ENCODE measurements at places on chromosomes 5 and 9.

GRCh38 chr9:106020186-106020585 lies 325.8 kb downstream of the TMEM38B start:
- H3K27me3 ChIP-seq = no peaks in the 10 kb centered on the region
- H3K4me1 ChIP-seq = peaks cover 7% of the 10 kb centered on the region
- H3K36me3 ChIP-seq = no peaks in the 10 kb centered on the region
- H3K4me3 ChIP-seq = no peak overlapping the region
- no peak for DNase-seq

DNA sequence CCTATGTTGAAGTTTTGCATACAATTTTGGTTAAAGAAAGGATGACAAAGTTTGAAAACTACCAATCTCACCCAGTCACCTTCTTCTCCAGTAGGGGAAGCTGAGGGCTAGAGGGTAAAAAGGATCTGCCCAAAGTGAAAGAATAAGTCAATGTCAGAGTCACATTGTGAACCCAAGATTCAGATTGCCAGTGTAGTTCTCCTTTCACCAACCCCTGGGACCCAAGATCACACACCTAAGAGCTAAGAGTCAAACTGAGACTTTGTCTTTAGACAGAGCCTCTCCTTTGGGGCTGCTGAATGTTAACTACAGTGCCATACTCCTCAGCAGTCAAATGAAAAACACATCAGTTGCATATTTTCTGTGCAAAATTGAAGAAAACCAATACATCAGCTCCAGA lies 210.6 kb downstream of the ATP10B start:
- DNase-seq = no peak
- no peaks in the 10 kb centered on the region for H3K27me3 ChIP-seq
- H3K4me1 ChIP-seq = no peaks in the 10 kb centered on the region
- H3K36me3 ChIP-seq = no peaks in the 10 kb centered on the region
- H3K27ac ChIP-seq = no peak overlapping the region
- no peak overlapping the region for H3K4me3 ChIP-seq

- DNase-seq = no peak
- no peak overlapping the region for H3K4me3 ChIP-seq
- no peaks in the 10 kb centered on the region for H3K27me3 ChIP-seq
- H3K27ac ChIP-seq = no peak overlapping the region
Observed at GRCh38 chr5:150636391-150637244, 3.8 kb upstream of the SYNPO start.

DNA sequence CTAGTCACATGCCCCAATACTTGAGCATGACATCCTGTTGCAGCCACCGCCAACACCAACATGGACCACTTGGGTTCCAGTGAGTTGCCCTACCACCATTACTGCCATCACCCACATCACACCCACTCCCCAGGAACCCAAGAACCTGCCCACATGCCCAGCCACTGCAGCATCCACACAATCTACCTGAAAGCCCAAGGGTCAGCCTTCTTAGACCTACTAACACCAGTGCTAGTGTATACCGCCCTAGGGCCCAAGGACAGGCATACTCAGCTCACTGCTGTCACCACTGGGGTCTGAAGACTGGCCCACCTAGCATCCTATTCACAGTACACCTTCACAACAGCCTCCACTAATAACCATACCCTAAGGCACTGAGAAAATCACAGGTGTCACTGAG lies 82.0 kb downstream of the SYK start:
- no peak for DNase-seq
- H3K36me3 ChIP-seq = no peaks in the 10 kb centered on the region
- no peaks in the 10 kb centered on the region for H3K27me3 ChIP-seq
- H3K4me3 ChIP-seq = no peak overlapping the region

GRCh38 chr5:160082614-160083500 lies 36.4 kb downstream of the PWWP2A start:
- peak overlapping the region; percentile 56 for H3K27ac ChIP-seq
- H3K27me3 ChIP-seq = no peaks in the 10 kb centered on the region
- H3K4me3 ChIP-seq = no peak overlapping the region
- H3K4me1 ChIP-seq = 0 out of 2 replicates have a peak, but pooled peaks cover 4% of the 10 kb centered on the region

GRCh38 chr9:70586476-70586875 lies 172.0 kb upstream of the KLF9 start:
- H3K4me1 ChIP-seq = peaks cover under 1% of the 10 kb centered on the region
- H3K27me3 ChIP-seq = no peaks in the 10 kb centered on the region
- no peak overlapping the region for H3K4me3 ChIP-seq
- H3K27ac ChIP-seq = no peak overlapping the region

DNA sequence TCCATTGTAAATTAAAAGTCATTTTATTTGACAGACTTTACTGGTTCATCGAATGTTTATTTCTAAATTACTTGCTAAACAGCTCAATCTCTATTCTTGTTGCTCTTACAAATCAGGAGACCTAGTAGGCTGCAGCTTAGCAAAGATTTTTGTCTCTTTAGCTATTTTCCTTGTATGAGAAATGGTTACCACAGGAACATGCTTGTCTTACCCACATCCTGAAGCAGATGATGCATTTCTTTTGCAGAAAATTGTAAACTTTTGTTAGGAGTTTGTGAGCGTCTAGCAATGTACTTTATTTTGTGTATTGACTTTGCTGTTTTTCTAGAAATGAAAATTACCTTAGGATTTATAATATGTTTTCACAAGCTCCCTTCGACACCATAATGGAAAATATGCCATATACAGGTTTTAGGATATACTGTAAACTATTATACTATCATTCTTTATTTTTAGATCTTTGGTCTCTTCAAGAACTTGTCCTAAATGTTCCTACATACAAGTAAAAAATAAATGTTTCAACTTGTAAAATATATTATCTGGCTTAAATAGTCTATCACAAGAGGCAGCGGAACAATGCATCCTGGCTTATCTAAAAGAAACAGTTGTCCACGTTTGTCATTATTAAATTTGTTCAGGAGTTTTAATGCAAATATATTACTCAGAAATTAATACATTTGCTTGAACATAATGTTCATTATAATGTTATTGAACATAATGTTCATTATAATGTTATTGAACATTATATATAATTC lies 54.1 kb downstream of the SPEF2 start:
- H3K4me3 ChIP-seq = no peak overlapping the region
- no peaks in the 10 kb centered on the region for H3K36me3 ChIP-seq
- no peak overlapping the region for H3K27ac ChIP-seq
- no peaks in the 10 kb centered on the region for H3K4me1 ChIP-seq
- no peak for DNase-seq
- H3K27me3 ChIP-seq = no peaks in the 10 kb centered on the region

- no peak overlapping the region for H3K27ac ChIP-seq
- H3K4me3 ChIP-seq = no peak overlapping the region
- H3K36me3 ChIP-seq = peaks cover 26% of the 10 kb centered on the region
- H3K27me3 ChIP-seq = no peaks in the 10 kb centered on the region
Observed at GRCh38 chr5:138470322-138471051, 5.2 kb downstream of the EGR1 start.

DNA sequence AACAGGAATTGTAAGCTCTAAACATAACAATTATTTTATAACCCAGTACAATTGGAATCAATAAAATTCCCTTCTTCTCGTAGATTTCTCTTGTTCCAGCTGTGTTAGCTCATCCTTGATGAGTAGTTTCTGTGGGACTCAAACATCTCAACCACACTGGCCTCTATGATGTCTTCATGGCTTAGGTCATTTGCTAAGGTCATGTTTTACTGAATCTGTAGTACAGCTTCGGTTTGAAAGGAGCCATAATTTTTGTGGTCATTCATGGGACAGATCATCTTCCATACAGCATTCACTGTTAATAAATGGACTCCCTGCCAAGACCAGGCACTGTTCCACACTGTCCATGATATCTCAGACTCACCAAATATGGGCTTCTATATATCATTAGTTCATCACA lies 369.0 kb upstream of the RFX3 start:
- no peaks in the 10 kb centered on the region for H3K27me3 ChIP-seq
- DNase-seq = no peak
- no peak overlapping the region for H3K27ac ChIP-seq
- H3K4me3 ChIP-seq = no peak overlapping the region
- no peaks in the 10 kb centered on the region for H3K4me1 ChIP-seq

DNA sequence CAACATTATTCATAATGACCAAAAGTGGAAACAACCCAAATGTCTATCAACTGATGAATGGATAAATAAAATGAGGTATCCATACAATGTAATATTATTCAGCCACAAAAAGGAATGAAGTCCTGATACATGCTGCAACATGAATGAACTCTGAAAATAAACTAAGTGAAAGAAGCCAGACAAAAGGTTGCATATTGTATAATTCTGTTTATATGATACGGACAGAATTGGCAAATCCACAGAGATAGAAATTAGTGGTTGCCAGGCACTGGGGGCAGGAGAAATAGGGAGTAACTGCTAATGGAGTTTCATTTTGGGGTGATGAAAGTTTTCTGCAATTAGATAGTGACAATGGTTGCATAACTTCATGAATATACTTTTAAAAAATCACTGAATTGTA lies 47.0 kb downstream of the KIF24 start:
- H3K27me3 ChIP-seq = no peaks in the 10 kb centered on the region
- no peak for DNase-seq
- peaks cover 5% of the 10 kb centered on the region for H3K36me3 ChIP-seq
- H3K4me3 ChIP-seq = no peak overlapping the region

DNA sequence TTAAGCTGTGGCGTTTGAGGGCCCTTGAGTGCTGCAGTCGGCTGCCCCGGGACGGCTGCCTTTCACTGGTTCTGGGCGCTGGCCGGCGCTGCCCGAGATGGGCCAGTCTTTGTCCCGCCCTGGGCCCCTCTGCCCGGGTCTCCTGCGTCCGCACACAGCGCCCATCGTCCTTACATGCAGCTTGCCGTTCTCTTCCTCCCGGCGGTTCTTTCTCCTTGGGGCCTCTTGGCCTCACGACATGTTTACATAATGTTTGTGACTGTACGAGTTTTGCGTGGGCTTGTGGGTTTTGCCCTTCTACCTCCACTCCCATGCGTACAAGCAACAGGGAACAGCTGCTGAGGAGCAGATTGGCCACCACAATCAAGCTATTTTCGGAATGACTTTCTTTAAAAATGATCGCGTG lies 618 bp downstream of the TNPO1 start:
- no peaks in the 10 kb centered on the region for H3K36me3 ChIP-seq
- peak; percentile 52 for DNase-seq
- H3K4me3 ChIP-seq = peak overlapping the region; percentile 96
- no peaks in the 10 kb centered on the region for H3K4me1 ChIP-seq

- no peaks in the 10 kb centered on the region for H3K27me3 ChIP-seq
- no peak overlapping the region for H3K4me3 ChIP-seq
- H3K4me1 ChIP-seq = no peaks in the 10 kb centered on the region
- DNase-seq = no peak
- no peak overlapping the region for H3K27ac ChIP-seq
Observed at GRCh38 chr9:82729991-82730589, 332.9 kb downstream of the RASEF start.

DNA sequence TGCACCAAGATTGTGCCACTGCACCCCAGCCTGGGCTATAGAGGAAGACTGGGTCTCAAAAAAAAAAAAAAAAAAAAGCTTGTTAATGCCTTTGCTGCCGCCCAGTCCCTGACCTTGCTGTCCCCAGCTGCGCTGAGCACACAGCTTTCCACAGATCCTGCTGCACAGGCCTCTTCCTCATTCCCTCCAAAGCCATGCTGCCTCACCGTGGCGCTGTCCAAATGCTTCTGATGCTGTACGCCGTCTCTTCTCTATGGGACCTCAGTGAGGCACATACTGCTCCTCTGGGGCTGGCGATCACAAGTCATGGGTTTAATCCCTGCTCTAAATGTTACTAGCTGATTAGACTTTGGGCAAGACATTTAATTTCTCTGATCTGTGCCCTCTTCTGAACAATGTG lies 234.1 kb downstream of the FBXL7 start:
- H3K4me1 ChIP-seq = no peaks in the 10 kb centered on the region
- no peak overlapping the region for H3K27ac ChIP-seq
- no peaks in the 10 kb centered on the region for H3K36me3 ChIP-seq
- DNase-seq = no peak
- H3K4me3 ChIP-seq = no peak overlapping the region

DNA sequence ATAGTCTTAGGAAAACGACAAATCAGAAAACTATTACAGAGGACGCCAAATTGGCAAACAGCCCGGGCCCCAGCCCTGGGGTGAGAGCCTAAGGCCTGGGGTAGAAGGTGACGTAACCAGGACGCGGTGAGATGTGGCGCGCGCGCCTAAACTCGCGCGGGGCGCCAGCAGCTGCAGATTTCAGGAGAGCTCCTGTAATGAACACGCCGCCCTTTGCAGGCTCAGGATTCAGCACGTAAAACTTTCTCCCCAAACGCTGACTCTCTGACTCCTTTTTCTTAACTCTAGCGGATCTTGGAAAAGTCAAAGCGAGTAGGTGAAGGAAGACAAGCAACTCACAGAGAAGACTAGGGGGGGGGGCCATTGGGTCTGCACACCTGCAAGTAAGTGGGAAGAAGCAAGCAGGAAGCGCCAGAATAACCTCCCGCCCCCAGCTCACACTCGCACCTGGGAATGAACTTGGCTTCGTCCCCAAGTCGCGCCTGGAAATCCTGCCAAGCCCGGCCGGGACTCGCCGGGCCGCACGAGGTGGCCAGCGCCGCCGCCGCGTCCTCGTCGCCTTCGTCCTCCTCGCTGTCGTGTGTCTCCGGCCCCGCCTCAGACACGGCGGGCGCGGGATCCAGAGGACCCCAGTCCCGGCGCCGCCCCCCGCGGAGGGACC lies 822 bp downstream of the RASEF start:
- H3K27me3 ChIP-seq = peaks cover 10% of the 10 kb centered on the region
- peak overlapping the region; percentile 86 for H3K4me3 ChIP-seq
- H3K27ac ChIP-seq = no peak overlapping the region
- no peaks in the 10 kb centered on the region for H3K36me3 ChIP-seq
- no peaks in the 10 kb centered on the region for H3K4me1 ChIP-seq

GRCh38 chr9:113579283-113580040 lies 115.9 kb downstream of the RGS3 start:
- H3K27me3 ChIP-seq = no peaks in the 10 kb centered on the region
- no peak overlapping the region for H3K4me3 ChIP-seq
- H3K4me1 ChIP-seq = no peaks in the 10 kb centered on the region

DNA sequence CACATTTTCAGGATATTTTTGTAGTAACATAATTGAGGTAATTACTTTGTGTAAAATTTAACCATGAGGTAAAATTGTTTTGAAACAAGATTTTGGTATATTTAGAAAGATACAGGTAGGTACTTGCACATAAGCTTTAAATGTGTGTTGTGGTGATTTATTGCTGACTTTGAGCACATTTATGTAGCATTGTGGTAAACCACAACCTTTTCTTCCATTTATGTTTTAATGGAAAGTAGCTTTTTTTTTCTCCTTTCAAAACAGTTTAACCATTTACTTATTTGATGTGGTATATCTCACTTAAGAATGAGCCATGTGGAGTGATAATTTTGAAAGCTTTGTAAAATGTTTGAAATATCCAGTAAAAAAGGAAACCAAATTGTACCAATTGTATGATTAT lies 35.6 kb downstream of the FCHO2 start:
- no peak for DNase-seq
- H3K4me1 ChIP-seq = no peaks in the 10 kb centered on the region
- H3K4me3 ChIP-seq = no peak overlapping the region
- H3K27ac ChIP-seq = no peak overlapping the region
- H3K36me3 ChIP-seq = peaks cover 2% of the 10 kb centered on the region
- H3K27me3 ChIP-seq = no peaks in the 10 kb centered on the region

Data from H9 (cell line).